ENCODE measurements at places on chromosomes 5 and 9. TPM values are rescaled to one million over a fixed set of nuclear protein-coding genes. Genes with fewer than 3 reads are reported as not detected.

DNA sequence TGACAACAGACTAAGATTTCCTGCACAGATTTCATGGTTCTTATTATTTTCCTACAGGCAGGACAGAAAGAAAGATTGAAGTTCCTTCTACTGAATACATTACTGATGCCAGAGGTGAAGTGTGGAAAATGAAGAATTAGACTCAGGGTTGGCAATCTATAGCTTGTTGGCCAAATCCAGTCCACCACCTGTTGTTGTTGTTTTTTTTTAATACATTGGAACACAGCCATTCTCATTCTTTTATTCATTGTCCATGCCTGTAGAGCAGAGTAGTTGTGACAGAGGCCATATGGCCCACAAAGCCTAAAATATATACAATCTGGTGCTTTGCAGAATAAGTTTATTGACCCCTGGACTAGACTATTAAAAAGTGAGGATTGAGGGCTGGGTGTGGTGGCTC is 5.8 kb upstream of the PLPPR1 start:
- H3K27me3 ChIP-seq, result peaks cover 9% of the 10 kb centered on the region
- H3K27ac ChIP-seq, result no peak overlapping the region
- no peaks in the 10 kb centered on the region for H3K36me3 ChIP-seq
- no peak overlapping the region for H3K4me3 ChIP-seq
- no peaks in the 10 kb centered on the region for H3K4me1 ChIP-seq

Gene OLFM1
- total RNA-seq, result 53.4 TPM

DNA sequence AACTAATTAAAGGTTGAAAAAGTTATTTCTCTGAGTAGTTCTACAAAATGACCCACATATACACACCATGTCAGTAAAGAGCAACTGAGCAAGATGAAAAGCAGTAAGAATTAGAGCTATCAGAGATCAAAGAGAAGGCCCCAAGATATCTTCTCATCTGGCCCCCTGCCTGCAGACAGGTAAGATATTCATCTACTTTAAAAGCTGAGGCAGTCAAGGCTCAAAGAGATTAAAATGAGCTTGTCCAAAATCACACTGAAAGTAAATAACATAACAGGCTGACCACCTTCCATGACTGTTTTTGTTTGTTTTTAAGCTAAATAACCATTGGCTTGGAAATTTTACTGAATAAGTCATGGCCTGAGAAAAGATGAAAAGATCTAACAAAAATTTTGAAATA is 266.2 kb downstream of the FBXL17 start:
- no peak overlapping the region for H3K4me3 ChIP-seq
- no peak overlapping the region for H3K27ac ChIP-seq
- peaks cover 2% of the 10 kb centered on the region for H3K4me1 ChIP-seq
- no peaks in the 10 kb centered on the region for H3K27me3 ChIP-seq
- no peaks in the 10 kb centered on the region for H3K36me3 ChIP-seq

DNA sequence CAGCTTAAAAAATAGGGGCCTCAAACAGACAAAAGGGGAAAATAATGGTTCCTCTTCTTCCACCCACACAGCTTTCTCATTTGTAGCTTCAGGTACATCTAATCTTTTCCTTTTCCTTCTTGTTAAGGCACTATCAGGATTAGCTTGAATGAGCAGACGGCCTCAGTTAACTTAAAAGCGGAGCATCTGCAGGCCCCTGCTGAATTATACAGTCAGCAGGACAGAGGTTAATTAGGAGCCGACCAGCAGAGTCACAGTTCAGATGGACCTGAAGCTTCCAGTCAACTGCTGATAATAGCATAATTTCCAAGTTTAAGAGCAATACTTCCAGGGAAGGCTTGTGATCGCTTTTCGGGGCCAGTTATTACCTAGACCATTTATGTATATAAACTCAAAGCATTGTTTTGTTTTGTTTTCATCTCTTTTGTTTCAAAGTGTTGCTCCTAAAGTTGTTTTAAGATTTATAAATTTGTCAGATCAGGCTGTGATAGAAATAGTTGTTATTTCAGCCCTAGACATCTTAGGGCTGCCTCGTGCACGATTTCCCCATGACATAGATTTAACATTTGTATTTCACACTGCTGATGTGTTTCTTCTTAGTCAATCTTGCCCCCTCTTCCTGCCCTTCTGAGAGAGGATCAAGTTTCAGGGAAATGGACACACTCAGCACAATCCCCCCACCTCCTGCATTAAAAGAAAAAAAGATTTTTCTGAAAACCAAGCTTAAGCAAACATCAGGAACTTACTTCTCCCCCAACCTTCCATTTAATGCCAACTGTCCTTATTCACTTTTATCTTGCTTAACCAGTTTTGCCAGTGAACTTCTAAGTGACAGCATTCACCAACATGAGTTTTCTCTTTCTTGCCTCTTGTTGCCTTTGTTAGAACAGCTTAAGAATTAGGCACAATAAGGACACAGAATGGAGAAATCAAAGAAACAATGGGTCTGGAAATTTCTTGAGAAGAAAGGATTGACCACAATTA is 449.8 kb downstream of the ARHGEF28 start:
- no peaks in the 10 kb centered on the region for H3K27me3 ChIP-seq
- 0 out of 2 replicates have a peak, but pooled peaks cover 6% of the 10 kb centered on the region for H3K4me1 ChIP-seq
- H3K27ac ChIP-seq, result no peak overlapping the region
- no peak overlapping the region for H3K4me3 ChIP-seq
- H3K36me3 ChIP-seq, result no peaks in the 10 kb centered on the region

- no peaks in the 10 kb centered on the region for H3K36me3 ChIP-seq
- H3K4me1 ChIP-seq, result peaks cover 14% of the 10 kb centered on the region
- no peak for DNase-seq
- no peak overlapping the region for H3K4me3 ChIP-seq
Measured at GRCh38 chr9:87531370-87532295, 34.0 kb downstream of the DAPK1 start.

GRCh38 chr5:132497488-132497997 is 7.0 kb upstream of the IRF1 start:
- no peaks in the 10 kb centered on the region for H3K36me3 ChIP-seq
- no peak for DNase-seq
- peak overlapping the region; percentile 84 for H3K4me3 ChIP-seq
- H3K27ac ChIP-seq, result no peak overlapping the region
- no peaks in the 10 kb centered on the region for H3K27me3 ChIP-seq

DNA sequence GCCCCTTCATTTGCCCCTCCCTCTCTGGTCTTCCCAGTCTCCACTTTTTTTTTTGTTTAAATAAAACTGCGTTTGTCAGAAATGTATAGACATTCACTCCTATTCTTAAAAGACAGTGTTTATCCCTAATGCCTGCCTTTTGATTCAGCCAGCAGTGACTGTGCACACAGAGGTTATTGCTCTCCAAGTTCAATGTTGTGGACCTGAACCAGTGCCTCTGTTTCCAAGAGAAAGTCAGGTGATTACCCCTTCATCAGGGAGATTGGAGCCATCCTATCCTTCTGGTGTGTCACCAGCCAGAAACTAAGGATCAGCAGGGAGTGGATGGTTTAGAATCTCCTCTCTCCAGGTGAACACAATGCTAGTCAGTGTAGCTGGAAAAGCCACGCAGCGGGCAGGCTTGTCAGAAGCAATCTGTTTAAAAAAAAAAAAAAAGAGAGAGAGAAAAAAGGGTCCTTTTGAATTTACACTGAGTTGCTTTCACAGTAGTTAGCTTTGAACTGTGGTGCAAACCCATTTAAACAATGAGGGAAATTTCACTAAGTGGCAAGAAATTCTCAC is 167.5 kb upstream of the DMRT1 start:
- H3K4me3 ChIP-seq, result no peak overlapping the region
- H3K36me3 ChIP-seq, result no peaks in the 10 kb centered on the region
- H3K27me3 ChIP-seq, result no peaks in the 10 kb centered on the region
- H3K4me1 ChIP-seq, result peaks cover 7% of the 10 kb centered on the region
- H3K27ac ChIP-seq, result no peak overlapping the region
- DNase-seq, result peak; percentile 39

DNA sequence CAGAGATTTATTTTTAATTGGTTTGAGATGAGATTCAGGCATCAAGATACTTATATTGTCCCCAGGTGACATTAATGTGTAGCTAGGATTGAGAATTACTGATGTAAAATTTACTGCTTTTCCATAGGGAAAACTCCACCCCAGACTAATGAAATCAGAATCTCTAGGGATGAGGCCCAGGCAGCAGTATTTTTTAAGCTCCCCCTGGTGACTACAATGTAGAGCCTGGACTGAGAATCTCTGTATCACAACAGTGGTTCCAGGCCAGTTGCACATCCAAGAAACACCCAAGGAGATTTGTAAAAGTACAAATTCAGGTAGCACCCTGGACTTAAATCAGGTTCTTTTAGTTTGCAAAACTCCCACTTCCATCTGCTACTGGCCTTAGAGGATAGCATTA is 185.7 kb downstream of the MARCHF11 start:
- no peak overlapping the region for H3K4me3 ChIP-seq
- no peak overlapping the region for H3K27ac ChIP-seq
- no peaks in the 10 kb centered on the region for H3K4me1 ChIP-seq
- no peaks in the 10 kb centered on the region for H3K27me3 ChIP-seq
- H3K36me3 ChIP-seq, result no peaks in the 10 kb centered on the region
- DNase-seq, result no peak

GRCh38 chr9:100170556-100170955 is 71.5 kb downstream of the INVS start:
- H3K27me3 ChIP-seq, result no peaks in the 10 kb centered on the region
- no peak overlapping the region for H3K4me3 ChIP-seq
- no peak for DNase-seq
- H3K36me3 ChIP-seq, result no peaks in the 10 kb centered on the region

Gene HSD17B3
- not detected for total RNA-seq

Gene SLCO4C1
- total RNA-seq, result 4.5 TPM

Gene JAKMIP2
- total RNA-seq, result 13.4 TPM

- no peaks in the 10 kb centered on the region for H3K36me3 ChIP-seq
- no peak overlapping the region for H3K27ac ChIP-seq
- DNase-seq, result no peak
- no peaks in the 10 kb centered on the region for H3K27me3 ChIP-seq
- H3K4me3 ChIP-seq, result no peak overlapping the region
Measured at GRCh38 chr5:41418220-41419031, 92.0 kb downstream of the PLCXD3 start.

DNA sequence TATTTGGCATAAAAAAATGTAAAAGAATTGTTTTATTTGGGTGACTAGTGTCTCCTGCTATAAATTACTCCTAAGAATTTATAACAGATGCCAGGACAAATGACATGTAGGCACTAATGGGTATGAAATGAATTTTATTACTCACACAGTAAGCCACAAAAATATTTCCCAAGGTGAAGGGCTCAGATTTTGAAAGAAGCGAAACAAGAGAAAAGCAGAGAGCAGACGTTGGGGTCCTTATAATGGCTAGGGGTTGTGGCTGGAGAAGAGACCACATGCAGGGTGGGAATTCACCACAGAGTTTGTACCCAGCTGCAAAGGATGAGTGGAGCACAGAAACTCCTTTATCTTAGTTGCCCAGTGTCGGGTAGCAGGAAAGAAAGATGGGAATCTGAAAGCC is 45.0 kb upstream of the PRR16 start:
- no peaks in the 10 kb centered on the region for H3K4me1 ChIP-seq
- H3K4me3 ChIP-seq, result no peak overlapping the region
- no peaks in the 10 kb centered on the region for H3K27me3 ChIP-seq
- no peaks in the 10 kb centered on the region for H3K36me3 ChIP-seq
- DNase-seq, result no peak
- H3K27ac ChIP-seq, result no peak overlapping the region

Gene DIRAS2
- 0.11 TPM for total RNA-seq

Gene FGD3
- 1.4 TPM for total RNA-seq

- H3K27me3 ChIP-seq, result no peaks in the 10 kb centered on the region
- no peak for DNase-seq
- H3K4me3 ChIP-seq, result no peak overlapping the region
- peaks cover 47% of the 10 kb centered on the region for H3K36me3 ChIP-seq
- no peaks in the 10 kb centered on the region for H3K4me1 ChIP-seq
- H3K27ac ChIP-seq, result no peak overlapping the region
Measured at GRCh38 chr5:72226950-72227349, 93.1 kb downstream of the MRPS27 start.

- H3K36me3 ChIP-seq, result peaks cover 2% of the 10 kb centered on the region
- peak overlapping the region; percentile 98 for H3K4me3 ChIP-seq
- H3K27ac ChIP-seq, result no peak overlapping the region
- H3K27me3 ChIP-seq, result no peaks in the 10 kb centered on the region
Measured at GRCh38 chr5:175478008-175478383, 364 bp upstream of the SFXN1 start.

Gene SPATA31E1
- 0.09 TPM for total RNA-seq

Gene PCA3
- total RNA-seq, result not detected

DNA sequence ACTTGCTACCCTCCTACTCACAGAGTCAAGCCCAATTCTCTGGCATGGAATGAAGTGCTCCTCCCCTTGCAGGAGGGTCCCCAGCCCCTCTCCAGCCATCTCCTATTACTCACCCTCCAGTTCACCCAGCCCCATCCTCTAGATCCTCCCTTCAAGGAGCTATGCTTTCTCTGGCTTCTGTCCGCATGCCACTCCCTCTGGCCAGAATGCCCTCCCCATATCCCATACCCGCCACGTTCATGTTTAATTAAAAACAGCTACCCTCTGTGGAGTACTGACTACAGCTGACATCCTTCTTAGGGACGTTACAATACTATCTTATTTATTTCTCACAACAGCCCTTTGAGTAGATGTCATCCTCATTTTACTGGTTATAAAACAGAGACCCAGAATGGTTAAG is 3.0 kb downstream of the F2R start:
- H3K4me1 ChIP-seq, result no peaks in the 10 kb centered on the region
- peaks cover 18% of the 10 kb centered on the region for H3K27me3 ChIP-seq
- H3K4me3 ChIP-seq, result no peak overlapping the region
- DNase-seq, result no peak

Gene SLC45A2
- not detected for total RNA-seq

Gene SUSD3
- 6.2 TPM for total RNA-seq

DNA sequence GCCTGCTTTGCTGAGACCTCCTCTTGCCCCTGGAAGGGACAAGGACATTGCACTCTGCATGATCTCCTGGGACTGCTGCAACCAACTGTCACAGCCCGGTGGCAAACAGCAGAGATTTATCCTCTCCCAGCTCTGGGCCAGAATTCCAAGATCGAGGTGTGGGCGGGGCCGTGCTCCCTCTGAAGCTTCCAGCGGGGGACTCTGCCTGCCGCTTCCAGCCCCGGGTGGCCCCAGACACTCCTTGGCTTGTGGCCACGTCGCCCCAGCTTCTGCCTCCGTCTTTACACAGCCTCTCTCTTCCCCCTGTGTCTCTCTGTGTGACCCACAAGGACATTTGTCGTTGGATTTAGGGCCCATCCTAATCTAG is 67.1 kb downstream of the COL5A1 start:
- H3K36me3 ChIP-seq, result no peaks in the 10 kb centered on the region
- H3K27me3 ChIP-seq, result no peaks in the 10 kb centered on the region
- H3K4me1 ChIP-seq, result no peaks in the 10 kb centered on the region

- H3K4me1 ChIP-seq, result no peaks in the 10 kb centered on the region
- no peaks in the 10 kb centered on the region for H3K36me3 ChIP-seq
- H3K27ac ChIP-seq, result no peak overlapping the region
- no peak overlapping the region for H3K4me3 ChIP-seq
Measured at GRCh38 chr9:126157423-126157822, 169.2 kb upstream of the MVB12B start.

Gene CNTFR
- total RNA-seq, result 1.2 TPM

Data from H1 (cell line).